ENCODE measurements at places on chromosomes 12 and 14.

- no peak for DNase-seq
These were observed 105.1 kb downstream of the AEBP2 start for GRCh38 chr12:19544353-19544752.

DNA sequence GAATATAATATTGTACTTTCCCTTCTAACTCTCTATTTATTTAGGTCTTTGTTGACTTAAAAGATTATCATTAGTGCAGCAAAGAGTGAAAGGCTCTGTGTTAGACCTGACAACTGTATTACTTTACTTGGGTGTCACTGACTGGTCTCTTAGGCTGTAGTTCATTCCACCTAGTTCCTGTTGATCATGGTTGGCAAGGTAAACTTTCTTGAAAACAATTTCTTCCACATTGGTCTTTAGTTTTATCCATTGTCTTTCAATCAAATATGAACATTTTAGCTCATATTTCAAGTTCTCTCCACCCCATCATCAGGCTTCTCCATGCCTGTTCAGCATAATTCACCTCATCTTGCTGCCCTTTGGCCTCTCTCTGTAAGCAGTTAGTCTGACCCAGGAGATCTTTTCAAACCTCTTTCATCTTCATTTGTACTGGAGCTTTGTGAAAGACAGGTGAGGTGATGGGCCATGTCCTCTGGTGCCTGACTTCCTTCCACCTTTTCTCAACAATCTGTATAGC, 32.1 kb upstream of the PPM1H start:
- DNase-seq: no peak

DNA sequence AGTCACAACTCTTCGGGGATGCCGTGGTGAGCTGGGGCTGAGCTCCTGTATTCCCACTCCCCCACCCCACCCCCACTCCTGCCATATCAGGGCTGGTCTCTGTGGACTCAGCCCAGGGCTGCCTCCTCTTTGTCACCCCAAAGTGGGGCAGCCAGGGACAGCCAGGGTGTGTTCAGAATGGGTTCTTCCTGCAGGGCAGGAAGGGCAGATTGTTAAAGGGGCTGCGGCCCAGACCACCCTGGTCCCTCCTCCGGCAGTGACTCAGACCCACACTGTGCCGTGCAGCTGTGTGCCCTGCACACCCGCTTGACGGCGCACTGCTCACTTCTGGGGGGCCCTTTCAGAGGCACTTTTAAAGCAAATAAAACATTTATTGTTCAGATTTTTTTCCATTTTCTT, 9.3 kb downstream of the SLC48A1 start:
- DNase-seq: no peak

GRCh38 chr14:28626780-28627179, 139.8 kb upstream of the FOXG1 start:
- no peak for DNase-seq

- DNase-seq: no peak
These were observed 151.4 kb downstream of the KTN1 start for GRCh38 chr14:55731311-55731872.

- no peak for DNase-seq
These were observed 146.3 kb downstream of the PDZRN4 start for GRCh38 chr12:41334390-41334789.

Data from EH (cell line).